ENCODE measurements at places on chromosomes 7 and 10.

GRCh38 chr7:22853674-22854157, 31.1 kb upstream of the TOMM7 start:
- DNase-seq = no peak

DNA sequence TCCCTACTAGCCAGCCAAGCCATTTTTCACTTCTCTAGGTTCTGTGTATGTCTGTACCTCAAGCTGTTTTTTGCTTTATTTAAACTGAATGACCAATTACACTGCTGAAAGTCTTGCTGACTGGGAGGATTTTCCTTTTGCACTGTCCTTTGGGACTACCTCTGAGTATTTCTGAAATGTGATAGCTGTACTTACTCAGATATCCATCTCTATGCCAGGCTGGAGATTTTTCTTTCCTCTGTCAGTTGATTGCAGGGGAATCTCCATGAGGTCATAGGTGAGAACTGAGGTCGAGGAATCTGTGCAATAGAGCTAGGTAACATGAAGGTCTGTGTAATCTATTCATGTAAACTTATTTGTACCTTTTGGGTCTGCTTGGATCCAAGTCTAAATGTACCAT, 38.9 kb upstream of the ANKRD1 start:
- DNase-seq = no peak

GRCh38 chr7:122467661-122468449, 163.3 kb upstream of the FEZF1 start:
- DNase-seq = no peak

- DNase-seq = no peak
These were observed 66.8 kb downstream of the CD36 start for GRCh38 chr7:80705130-80705781.

- DNase-seq = peak; percentile 40
These were observed 424.4 kb upstream of the AUTS2 start for GRCh38 chr7:69173846-69174245.

DNA sequence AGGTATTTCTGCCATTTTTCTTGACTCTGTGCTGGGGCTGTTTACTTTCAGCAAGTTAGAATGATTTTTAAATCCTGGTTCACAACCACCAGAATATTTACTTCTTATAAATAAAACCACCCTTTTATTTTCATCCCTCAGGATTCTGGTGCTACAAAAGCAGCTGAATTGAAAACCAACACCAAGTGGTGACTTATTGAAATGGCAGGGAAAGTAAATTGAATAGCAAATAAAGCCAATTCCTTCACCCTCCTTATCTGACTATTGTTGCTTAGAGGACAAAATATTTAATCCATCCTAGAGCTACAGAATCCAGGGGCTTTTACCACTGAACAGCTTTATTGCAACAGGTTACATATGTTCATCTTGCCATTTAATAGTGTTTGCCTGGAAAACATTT, 828.6 kb upstream of the GHITM start:
- DNase-seq = no peak

DNA sequence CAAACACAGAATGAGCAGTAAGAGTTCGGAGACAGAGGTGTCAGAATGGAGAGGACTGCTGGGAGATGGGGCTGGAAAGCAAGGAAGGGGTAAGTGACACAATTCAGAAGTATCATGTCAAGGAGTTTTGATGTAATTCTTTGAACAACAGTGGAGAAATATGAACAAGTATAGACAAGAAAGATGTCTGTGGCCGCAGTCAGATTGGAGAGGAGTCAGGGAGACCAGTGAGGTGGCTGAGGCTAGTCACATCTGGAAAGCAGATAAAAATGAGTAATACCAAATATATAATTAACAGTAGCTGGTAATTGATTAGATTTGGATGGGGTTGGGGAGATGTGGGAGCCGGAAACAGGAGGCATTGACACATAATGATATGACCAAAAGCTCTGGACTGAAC, 540.9 kb downstream of the SUGCT start:
- DNase-seq = no peak

- DNase-seq = no peak
These were observed 201.2 kb downstream of the LHFPL3 start for GRCh38 chr7:104529567-104529966.

DNA sequence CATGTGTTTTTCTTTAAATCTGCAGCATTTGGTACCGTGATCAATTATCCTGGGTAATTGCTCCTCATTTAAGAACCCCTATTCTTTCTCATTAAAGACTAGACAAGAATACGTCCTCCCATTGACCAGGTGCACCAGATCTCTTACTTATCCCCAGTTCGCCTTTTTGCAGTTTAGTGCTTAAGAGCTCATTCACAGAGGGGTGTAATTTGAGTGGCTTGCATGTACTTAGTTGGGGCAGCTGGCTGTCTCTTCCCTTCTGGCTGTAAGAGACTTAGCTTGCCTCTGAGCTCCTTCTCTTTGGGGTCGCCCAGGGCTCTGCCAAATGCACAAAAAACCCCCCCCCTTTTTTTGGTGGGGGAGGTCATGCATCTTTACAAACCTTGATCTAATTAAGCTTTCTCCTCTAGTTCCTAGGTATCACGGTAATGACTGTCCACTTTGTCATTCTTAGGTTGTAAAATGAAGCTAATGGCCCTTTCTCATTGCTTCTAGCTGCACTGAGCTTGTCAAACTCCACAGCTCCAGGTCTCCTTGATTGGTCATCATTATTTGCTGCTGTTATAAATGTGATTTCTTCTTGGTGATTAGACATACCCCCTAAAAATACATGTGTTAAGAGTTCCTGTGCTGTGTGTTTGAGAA, 26.3 kb downstream of the GAD2 start:
- DNase-seq = no peak

GRCh38 chr10:30215623-30216022, 133.5 kb downstream of the MTPAP start:
- DNase-seq = no peak

DNA sequence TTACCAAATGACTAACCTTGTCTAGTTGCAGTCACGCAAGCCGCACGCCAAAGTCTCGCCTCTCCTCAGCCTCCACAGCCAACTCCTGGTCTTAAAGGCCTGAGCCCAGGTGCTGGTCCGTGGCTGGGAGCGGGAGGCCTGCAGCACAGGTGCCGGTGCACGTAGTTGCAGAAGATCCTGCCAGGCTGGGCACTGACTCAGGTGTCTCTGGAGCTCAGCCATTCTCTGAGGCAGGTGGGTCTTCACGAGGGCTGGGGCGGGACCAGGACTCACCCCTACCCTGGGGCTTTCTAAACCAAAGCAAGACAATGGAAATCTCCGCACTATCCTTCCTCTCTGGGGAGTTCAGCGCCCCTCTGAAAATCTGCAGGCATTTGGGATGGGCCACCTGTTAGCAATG, 216.4 kb downstream of the MLLT10 start:
- DNase-seq = no peak

GRCh38 chr7:129789000-129789399, 163.8 kb downstream of the UBE2H start:
- no peak for DNase-seq

- DNase-seq = no peak
These were observed 146.8 kb upstream of the SLC26A5 start for GRCh38 chr7:103592844-103593243.

DNA sequence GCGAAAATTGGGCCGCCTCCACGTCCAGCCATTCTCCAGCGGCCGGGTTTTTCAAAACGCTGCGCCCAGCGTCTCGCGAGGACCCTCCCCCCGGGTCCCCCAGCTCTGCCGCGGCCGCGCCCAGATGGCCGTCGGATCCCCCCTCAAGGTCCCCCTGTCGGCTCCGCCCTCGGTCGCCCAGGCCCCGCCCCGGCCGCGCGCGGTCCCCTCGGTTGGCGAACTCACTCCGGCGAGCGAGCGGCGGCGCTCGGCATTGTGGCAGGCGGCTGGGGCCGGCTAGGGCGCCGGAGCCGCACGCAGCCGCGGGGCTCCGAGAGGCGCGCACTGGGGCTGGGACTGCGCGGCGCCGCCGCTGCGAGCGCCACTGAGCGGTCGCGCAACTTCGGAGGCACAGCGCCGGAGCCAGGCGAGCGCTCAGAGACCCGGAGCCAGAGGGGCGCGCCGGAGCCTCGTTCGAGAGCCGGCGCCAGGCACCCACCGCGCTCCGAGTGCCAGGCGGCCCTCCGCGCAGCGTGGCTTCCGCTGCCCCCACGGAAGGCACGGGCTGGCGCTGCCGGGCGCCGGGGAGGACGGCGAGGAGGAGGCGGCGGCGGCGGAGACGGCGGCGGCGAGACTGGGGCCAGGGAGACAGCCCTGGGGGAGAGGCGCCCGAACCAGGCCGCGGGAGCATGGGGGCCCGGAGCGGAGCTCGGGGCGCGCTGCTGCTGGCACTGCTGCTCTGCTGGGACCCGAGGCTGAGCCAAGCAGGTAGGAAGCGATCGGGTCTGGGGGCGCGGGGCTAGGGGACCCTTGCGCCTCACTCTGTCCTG, at the start of gene UNC5B:
Gene UNC5B, plus strand, starts transcription at position 253 of the 809 bp plus-strand sequence. Its CDS starts 416 bp downstream, at position 669.
- DNase-seq = peak; percentile 80

DNA sequence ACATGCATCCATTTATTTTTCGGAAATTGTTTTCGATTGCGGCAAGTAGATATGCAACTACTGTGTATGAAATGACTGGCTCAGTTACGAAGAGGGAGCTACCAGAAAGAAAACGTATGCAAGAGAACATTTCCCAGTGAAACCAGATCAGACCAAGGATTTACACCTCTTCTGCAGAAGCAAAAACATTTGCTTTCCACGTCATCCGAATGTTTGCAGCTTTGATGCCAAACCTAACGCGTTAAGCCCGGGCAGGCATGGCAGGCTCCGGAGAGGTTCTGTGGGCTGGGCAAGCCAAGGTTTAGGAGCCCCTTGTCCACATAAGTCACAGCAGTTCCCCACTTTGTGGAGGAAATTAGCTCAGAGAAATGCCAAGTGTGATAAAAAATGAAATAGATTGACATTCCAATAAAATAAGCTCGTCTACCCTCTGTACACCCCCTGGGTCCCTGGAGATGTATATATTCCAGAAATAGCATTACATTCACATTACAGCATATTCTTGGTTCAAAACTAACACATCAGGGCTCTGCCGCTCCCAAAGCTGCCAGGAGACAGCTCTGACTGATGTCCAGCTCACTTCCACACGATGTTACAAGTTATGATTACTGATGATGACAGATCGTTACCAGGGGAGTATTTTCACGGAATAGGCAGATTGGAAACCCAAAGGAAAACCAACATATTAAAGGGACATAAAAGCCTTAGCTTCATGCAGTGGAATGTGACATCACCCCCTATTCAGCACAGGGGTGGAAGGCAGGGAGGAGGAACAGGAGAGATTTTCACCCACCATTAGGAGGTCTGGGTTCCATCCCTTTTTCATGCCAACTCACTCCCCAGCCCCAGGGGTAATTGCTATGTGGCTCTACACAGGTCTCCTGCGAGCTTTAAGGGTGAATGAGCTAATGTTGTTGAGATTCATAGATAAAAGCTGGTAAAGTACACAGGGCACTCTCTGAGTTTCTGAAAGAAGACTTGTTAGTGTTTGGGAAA, 81.5 kb downstream of the LYZL1 start:
- DNase-seq = no peak

- no peak for DNase-seq
These were observed 41.6 kb upstream of the FOXI2 start for GRCh38 chr10:127695431-127695830.

DNA sequence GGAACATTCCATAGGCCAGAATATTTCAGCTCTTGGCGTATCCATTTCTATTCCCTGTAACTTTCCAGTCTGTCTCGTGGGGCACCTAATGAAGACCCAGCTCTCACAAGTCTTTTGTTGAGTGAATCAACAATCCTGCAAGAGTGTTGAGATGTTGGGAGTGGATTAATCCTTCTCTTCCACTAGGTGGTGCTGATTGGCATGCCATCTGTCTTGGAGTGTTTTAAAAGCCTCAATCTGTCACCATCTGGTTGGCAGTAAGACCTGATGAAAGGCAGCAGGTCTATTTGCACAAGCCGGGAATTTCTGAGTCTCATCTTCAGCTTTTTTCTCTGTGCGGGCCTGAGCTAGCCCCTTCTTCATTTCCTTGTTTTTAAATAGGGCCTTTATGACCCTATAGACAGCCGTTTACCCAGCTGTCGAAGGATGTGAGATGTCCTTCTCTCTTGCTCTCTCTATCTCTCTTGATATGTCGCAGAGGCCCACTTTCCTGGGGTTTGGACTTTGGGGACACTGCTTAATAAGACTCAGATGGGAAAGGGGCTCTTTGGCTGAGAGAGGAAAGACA, 180.5 kb downstream of the ZNF365 start:
- DNase-seq = peak; percentile 47

DNA sequence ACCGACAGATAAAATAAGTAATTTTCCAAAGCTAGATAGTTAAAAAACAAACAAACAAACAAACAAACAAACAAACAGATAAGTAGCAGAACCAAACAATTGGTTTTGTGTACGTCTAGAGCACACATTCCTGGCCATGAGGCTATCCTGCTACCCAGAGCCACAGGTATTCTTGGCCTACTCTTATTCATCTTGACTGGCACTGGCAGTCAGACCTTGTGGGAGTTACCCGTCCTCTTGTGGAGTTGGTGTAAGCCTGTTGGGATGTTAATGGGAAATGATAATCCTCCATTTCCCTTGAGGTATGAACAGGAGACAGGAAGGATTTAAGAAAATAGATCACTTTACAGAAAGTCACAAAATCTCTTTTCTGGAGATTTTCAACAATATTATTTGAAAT, 142.4 kb upstream of the MEOX2 start:
- DNase-seq = no peak

Data from NCI-H2171 (cell line).